ENCODE measurements at places on chromosomes 7 and 10. TPM values are rescaled to one million over a fixed set of nuclear protein-coding genes. Genes with fewer than 3 reads are reported as not detected.

Gene MINPP1
- 27.7 TPM for total RNA-seq

Gene PRLHR
- not detected for total RNA-seq

Gene SPDYE9
- total RNA-seq: not detected

Gene VPS37D
- 1.8 TPM for total RNA-seq

Gene CALY
- total RNA-seq: not detected

Gene LDB3
- 0.15 TPM for total RNA-seq

Gene SLC18A3
- not detected for total RNA-seq

Gene MEOX2
- total RNA-seq: 1.5 TPM

Gene SUN3
- not detected for total RNA-seq

Gene IKZF1
- not detected for total RNA-seq

Gene C10orf90
- 0.15 TPM for total RNA-seq

Gene GIMAP6
- not detected for total RNA-seq

Gene SLC25A40
- 14.6 TPM for total RNA-seq

Gene PTPN20
- 0.45 TPM for total RNA-seq

Gene FAM241B
- 0.45 TPM for total RNA-seq

Gene HABP2
- total RNA-seq: not detected

Gene NEUROD6
- total RNA-seq: not detected

Gene TAF6
- 81.9 TPM for total RNA-seq

Gene OPN4
- not detected for total RNA-seq

Gene BLNK
- total RNA-seq: 0.50 TPM

Gene BTAF1
- 16.3 TPM for total RNA-seq

Gene PRRT4
- total RNA-seq: 0.17 TPM

Gene CALHM1
- total RNA-seq: not detected

Gene PRSS37
- total RNA-seq: not detected

Gene NKX1-2
- not detected for total RNA-seq

Gene ACTR3C
- 0.17 TPM for total RNA-seq

Gene NXPH1
- not detected for total RNA-seq

Gene NRCAM
- 3.0 TPM for total RNA-seq

Gene PUS7
- total RNA-seq: 11.8 TPM

Gene NPC1L1
- not detected for total RNA-seq
